ENCODE measurements at places on chromosomes 6 and 20. TPM values are rescaled to one million over a fixed set of nuclear protein-coding genes. Genes with fewer than 3 reads are reported as not detected.

Gene DEFB124
- not detected for total RNA-seq

Gene AIF1
- total RNA-seq, result not detected

Gene GPR63
- 0.36 TPM for total RNA-seq

Gene RNF5
- 45.6 TPM for total RNA-seq

Gene ADGRF4
- total RNA-seq, result 15.7 TPM

Gene RAD21L1
- not detected for total RNA-seq

Gene IL17F
- total RNA-seq, result not detected

Gene CCDC170
- total RNA-seq, result 0.12 TPM

Gene SCRT2
- total RNA-seq, result not detected

Gene RPL10A
- total RNA-seq, result 1,498 TPM

Gene MAS1
- not detected for total RNA-seq

Gene C20orf144
- total RNA-seq, result not detected
